ENCODE measurements at places on chromosomes 1 and 21.

GRCh38 chr1:10508511-10508951 lies 33.8 kb downstream of the PEX14 start:
- no peak for DNase-seq

DNA sequence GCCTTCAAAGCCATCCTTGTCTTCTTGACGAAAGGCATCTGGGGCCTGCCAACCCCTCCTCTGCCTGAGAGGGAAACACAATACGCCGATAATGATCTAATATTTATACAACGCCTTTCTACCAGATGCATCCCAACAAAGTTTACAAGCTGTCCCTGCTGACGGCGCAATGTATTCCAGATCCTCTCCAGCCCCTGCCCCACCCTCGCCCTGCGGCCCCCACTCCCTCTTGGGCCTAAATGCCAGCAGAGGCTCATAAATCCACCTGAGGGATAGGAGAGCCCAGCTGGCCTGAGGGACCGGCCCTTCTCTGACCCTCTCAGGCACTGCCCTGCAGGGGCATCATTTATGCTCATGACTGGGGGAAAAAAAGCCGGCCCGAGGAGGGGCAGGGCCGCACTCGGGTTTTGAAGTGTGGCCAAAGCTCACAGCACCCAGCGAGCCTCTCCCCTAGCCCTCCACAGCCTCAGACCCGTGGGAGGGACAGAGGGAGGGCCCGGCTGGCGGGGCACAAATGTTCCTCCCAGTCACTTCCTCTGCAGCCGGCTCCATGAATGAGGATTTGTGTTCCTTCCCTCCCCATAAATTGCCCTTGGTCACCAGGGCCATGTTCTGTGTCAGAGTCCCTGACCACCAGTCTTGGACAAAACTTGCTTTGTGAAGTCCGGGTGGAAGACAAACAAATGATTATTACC lies 140.3 kb downstream of the FOXD2 start:
- DNase-seq: no peak

- no peak for DNase-seq
These were observed 2.4 kb upstream of the PIK3R3 start for GRCh38 chr1:46134660-46135331.

DNA sequence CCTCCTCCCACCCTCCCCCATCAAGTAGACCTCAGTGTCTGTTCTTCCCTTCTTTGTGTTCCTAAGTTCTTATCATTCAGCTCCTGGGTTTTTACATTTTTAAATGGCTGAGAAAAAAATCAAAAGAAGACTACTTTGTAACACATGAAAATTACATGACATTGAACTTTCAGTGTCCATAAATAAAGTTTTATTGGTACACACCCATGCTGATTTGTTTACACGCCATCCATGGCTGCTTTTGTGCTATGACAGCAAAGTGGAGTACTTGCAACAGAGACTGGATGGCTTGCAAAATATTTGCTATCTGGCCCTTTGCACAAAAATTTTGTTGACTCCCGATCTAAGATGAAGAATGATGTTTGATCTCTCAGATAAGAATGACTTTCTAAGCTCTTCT lies 171.4 kb downstream of the PRDM2 start:
- DNase-seq: no peak

DNA sequence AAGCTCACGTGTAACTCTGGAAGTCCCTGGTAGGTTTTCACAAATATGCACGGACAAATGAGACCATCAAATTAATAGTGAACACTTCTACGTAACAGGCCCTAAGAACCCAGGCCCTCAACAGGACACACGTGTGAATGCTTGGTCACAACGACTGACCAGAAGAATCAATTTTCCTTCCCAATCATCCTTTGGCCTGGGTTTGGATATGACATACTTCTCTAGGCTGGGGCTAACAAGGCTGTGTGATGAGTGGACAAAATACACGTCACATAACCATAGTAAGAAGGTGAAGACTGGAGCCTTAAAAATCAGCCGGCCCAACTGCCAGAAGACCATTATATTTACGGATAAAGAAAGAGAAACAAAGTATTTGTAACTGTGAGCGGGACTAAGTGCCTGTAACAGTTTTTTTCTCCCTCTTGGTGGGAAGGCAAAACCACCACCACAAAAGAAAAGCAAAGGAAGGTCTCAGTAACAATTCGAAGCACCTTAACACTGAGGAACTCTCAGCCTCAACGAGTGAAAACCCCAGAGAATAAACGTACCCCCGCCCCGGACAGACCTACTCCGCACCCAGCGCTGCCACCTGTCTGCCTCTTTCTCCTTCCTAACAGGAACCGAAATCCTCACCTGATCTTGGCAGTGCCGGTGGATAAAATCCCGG lies 450 bp downstream of the SDE2 start:
- DNase-seq: no peak

- DNase-seq: peak; percentile 25
These were observed 11.6 kb downstream of the PEF1 start for GRCh38 chr1:31633117-31633516.

DNA sequence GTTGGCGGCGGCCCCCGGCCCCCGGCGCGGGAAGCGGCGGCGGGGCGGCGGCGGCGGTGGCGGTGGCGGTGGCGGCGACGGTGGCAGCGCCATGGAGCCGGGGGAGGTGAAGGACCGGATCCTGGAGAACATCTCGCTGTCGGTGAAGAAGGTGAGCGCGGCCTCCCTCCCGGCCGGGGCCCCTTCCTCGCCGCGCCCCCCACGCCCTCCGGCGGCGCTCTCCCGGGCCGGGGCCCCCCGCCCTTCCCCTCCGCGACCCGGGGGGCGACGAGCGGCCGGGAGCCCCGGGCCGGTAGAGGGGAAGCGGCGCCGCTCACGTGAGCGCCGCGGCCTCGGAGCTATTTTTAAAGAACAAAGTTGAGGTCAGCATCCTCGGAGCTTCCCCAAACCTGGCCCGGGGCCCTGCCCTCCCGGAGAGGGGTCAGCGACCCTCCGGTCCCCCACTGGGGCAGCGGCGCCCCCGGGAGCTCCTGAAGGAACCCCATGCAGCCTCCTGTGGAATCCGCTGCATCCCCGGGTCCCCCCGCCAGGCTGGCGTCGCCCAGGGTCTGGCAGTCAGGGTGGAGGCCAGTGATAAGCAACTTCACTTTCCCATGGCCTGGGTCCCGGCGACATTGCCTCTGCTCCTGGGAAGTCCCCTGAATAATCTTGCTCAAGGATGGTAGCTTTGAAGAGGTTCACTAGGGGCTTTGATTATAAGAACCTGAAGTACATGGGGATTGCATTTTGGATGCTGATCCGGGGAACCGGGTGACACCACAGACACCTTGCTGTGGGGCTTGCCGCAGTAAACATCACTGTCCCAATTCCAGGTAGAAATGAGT lies 560 bp downstream of the PLEKHM2 start:
- DNase-seq: peak; percentile 25

GRCh38 chr1:172727956-172728603 lies 69.2 kb downstream of the FASLG start:
- peak; percentile 13 for DNase-seq

- DNase-seq: no peak
These were observed 272.2 kb downstream of the LMO4 start for GRCh38 chr1:87600854-87601253.

- no peak for DNase-seq
These were observed 160.2 kb downstream of the COP1 start for GRCh38 chr1:176046926-176047325.

GRCh38 chr1:97849345-97850340 lies 71.2 kb downstream of the DPYD start:
- no peak for DNase-seq

DNA sequence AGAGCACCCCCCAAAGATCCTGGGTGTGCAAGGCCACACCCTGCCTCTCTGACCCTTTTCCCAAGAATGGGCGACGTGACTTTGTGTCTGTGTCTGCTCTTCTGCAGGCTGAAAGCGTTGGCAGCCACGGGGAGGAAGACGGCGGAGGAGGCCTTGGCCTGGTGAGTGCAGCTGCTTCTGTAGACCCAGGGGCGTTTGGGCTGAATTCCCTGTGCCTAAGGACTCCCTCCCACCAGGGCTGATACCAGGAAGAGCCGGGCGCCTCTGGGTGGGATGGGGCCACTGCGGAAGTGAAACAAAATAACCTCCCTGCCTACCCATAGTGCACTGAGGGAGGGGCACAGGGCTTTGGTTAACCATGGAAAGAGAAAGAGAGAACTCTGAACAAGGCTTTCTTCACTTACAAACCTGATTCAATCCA lies 2.5 kb downstream of the UBASH3A start:
- DNase-seq: no peak

Data from stimulated activated CD4-positive, alpha-beta T cell treated with anti-CD3 and anti-CD28 coated beads, Interleukin-1b, Interleukin-23, amount 100 ng/mL, for 4 hours (primary cell).